ENCODE measurements at places on chromosomes 1 and 21.

GRCh38 chr1:219304227-219305226 is 130.8 kb downstream of the LYPLAL1 start:
- DNase-seq: no peak

GRCh38 chr1:17826165-17826488 is 71.0 kb downstream of the ACTL8 start:
- peak; percentile 20 for DNase-seq

GRCh38 chr1:84975035-84975434 is 21.9 kb downstream of the MCOLN2 start:
- DNase-seq: no peak

- DNase-seq: no peak
Observed at GRCh38 chr1:61442544-61442943, 282.4 kb downstream of the TM2D1 start.

DNA sequence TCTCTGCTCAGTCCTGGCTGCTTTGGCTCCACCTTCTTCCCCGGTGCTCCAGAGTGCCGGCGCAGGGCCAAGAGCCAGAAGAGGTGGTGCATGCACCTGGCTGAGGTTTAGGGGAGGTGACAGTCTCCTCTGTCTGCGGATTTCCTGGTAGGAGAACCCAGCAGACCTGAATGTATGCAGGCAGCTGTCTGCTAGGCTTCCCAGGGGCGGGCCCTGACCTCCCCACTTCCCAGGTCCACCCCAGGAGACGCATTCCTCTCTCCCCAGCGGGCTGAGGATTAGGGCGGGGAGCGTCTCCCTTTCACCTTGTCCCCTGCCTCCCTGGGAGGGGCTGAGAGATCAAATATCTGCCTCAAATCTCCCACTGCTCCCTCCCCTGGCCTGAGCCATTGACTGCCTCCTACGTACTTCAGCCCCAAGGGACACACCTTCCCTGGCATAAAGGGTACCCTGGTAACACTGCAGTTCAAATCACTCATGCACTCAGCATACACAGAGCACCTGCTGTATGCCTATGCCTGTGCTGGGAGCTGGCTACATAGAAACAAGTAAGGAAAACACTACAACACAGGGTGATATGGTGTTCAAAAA is 27.5 kb downstream of the DMBX1 start:
- DNase-seq: no peak

DNA sequence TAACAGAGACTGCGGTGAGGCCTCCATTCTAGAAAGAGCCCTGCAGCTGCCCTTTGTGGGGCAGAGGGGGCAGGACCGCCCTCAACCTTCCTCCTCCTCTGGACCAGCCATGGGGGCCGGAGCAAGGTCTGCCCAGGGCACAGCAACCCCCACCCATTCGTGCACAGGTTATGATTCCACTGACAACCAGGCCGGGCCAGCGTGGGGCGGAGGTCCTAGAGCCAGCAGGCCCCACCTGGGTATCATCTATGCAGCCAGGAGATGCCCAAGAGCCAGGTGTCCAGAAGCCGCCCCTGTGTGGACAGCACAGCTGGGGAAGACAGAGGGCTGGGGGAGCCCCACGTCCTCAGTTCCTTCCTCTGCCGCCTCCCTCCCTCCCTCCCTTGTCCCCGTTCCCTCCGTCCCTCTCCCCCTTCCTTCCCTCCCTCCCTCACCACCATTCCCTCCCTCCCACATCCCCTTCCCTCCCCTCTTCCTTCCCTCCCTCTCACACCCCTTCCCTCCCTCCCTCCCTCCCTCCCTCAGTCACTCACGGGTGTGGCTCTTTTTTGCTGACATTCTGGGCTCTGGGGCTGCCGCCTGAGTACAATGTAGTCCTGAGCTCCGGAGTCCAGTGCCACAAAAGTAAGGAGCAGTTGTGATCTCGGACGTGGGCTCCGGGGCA is 12.3 kb downstream of the RNF223 start:
- no peak for DNase-seq

- no peak for DNase-seq
Observed at GRCh38 chr1:97883823-97884222, 37.0 kb downstream of the DPYD start.

DNA sequence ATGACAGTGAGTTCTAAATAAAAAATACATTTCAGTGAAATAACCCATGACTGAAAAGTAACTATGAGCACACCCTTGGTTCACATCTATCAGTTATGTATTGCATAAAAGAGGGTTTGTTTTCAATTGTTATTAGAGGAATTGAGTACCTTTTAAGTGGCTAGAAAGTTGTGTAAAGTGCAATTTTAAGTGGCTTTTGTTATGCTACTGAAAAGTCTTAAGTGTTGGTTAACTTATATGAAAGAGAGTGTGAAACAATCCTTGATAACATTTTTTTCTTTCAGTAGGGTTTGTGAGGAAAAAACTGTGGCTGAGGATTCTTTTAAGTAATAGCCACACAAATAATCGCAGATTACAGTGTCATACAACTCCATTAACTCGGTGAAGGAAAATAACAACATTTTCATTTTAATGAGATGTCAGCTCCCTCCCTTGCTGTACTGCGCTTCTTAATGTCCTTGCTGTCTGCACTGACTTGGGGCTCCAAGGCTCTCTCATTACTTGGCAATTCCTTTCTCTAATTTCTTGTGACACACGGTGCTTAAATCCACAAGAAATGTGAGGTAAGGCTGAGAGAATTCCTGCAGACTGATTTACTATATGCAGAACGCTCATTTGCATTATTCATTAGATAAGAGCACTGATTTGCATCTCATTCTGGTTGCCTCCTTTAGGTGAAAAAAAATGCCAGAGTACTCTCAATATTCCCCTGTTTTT is 40.6 kb downstream of the NTNG1 start:
- no peak for DNase-seq

- DNase-seq: peak; percentile 36
Observed at GRCh38 chr1:247373721-247374141, 42.1 kb upstream of the ZNF496 start.

DNA sequence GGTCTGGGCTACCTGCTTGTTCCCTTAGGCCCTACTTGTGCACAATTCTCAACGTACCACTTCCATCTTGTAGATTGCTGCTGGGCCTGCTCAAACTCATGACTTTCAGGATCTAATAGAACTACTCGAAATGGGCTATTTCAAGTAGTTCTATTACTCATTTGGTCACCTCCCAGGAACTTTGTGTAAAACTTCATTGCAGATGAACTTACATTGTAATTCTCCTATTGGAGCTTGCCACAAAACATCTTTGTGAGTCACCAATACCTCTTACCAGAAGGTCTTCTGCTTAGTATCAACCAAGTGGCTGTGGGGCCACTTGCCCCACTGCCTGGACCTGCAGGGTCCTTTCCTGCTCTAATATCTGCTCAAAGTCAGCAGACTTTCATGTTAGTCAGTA is 10.7 kb upstream of the MYOCOS start:
- no peak for DNase-seq

DNA sequence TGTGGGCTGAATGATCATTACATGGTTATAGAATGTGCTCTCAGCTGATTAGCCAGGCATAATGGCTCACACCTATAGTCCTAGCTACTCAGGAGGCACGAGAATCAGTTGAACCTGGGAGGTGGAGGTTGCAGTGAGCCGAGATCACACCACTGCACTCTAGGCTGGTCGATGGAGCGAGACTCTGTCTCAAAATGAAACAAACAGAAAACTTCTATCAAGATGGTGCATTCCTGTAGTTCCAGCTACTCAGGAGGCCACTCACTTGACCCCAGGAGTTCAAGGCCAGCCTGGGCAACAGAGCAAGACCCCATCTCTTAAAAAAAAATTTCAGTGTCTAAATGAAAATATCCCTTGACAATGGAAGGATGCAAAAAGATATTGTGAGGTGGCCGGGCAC is 10.9 kb downstream of the TIMM17A start:
- no peak for DNase-seq

DNA sequence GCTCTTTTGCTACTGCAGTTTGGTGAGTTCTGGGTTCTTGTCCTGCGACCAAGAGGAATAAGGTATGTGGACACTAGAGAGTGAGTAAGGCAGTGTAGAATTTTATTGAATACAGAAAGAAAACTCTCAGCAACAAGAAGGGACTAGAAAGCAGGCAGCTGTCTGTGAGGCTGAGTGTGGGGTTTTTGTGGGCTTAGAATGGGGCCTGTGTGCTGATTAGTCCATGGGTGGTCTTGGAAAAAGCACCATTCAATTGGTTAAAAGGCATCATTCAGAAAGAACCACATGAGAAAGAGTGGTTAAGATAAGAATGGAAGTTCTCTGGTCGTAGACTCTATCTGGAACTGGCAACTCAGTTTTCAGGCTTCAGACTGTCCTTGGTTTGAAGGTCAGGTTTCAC is 298.8 kb downstream of the TGFB2 start:
- no peak for DNase-seq

GRCh38 chr1:214455479-214455878 is 95.9 kb downstream of the PTPN14 start:
- no peak for DNase-seq

GRCh38 chr1:68103884-68104554 is 53.6 kb upstream of the DIRAS3 start:
- DNase-seq: no peak

DNA sequence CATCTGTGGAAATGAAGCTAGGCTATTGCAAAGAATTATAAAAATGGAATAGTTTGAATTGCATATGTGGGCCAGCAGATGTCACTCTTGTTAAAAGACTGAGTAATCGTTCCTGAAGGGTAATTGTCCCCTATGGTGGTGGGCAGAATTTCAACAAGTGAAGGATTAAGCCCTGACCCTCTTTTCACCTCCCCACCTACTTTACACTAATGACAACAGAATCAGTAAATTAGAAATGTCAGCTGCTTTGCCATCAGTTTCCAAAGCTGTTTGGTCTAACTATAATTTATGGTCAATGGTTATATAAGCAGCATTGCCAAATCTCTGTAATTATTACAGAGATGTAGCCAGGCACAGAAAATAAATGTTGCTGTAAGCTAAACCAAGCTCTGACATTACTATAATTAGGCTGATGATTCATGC is 898.6 kb downstream of the AMY1C start:
- no peak for DNase-seq

- no peak for DNase-seq
Observed at GRCh38 chr1:208837242-208837641, 593.1 kb upstream of the PLXNA2 start.

- no peak for DNase-seq
Observed at GRCh38 chr1:111221633-111222291, 5.8 kb upstream of the CHI3L2 start.

GRCh38 chr1:94061513-94062443 is 59.2 kb downstream of the ABCA4 start:
- DNase-seq: peak; percentile 30
